Stimulated activated CD4-positive, alpha-beta T cell treated with anti-CD3 and anti-CD28 coated beads, Interleukin-4, amount 100 ng/mL, for 24 hours (primary cell): ENCODE measurements at places on chromosomes 12 and 14.
A peak's percentile ranks its signal among the peaks of the same experiment; 100 is the strongest.

- no peak for DNase-seq
Observed at GRCh38 chr12:15270591-15270990, 49.4 kb upstream of the RERG start.

DNA sequence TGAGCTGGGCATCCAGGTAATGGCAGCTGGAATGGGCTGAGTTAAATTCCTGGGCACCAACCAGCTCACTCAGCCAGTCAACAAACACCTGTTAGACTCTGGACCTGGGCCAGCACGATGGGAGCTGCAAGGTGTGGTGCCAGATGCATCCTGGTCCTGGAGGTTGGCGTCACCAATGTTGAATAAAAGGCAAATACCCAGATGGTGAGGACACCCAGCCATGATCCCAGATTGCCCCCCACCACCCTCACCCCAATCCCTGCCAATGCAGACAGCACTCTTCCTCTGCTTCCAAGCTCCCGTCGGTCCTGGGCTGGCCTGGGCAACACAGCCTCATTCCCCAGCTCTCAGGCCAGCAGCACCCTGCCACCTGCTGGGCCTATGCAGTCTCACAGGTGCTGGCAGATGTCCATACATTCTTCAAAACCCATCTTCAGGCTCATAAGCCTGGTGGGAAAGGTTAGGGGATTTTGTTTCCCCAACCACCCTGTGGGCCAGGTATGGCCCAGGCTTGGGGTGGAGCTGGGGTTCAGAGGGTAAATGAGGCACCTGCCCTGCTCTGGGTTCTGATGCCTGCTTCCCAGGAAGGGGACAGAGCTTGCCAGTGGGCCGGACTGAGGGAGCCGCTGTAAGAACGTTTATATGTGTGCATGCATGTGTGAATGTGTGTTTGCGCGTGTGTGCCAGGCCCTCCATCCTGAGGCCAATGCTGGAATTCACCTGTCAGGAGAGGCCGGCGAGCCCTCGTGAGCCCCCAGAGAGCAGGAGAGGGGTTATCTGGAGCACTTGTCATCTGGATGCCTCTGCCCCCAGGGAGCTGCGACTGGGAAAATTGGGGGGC lies 58.0 kb downstream of the LGMN start:
- no peak for DNase-seq

GRCh38 chr12:117158911-117159553 lies 31.2 kb downstream of the FBXO21 start:
- no peak for DNase-seq

GRCh38 chr12:120230326-120230973 lies 29.5 kb upstream of the RPLP0 start:
- DNase-seq = no peak

- no peak for DNase-seq
Observed at GRCh38 chr12:17928708-17929366, 161.2 kb downstream of the RERGL start.

DNA sequence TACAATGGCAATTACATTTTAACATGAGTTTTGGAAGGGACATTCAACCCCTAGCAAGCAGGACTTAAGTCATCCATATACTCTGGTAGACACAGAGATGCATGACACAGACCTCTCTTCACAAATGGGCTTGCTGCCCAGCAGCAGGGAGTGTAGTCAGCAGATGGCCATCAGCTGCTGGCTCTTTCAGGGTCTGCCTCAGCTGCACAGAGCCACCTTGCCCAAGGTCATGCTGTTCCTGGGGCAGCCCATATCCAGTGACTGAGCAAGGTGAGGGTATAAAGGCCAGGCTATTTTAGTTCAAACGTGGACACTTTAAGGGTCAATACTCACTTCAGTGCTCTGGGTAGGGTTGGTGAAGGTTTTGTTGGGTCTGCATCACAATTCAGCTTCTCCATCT lies 58.3 kb upstream of the JDP2 start:
- no peak for DNase-seq

DNA sequence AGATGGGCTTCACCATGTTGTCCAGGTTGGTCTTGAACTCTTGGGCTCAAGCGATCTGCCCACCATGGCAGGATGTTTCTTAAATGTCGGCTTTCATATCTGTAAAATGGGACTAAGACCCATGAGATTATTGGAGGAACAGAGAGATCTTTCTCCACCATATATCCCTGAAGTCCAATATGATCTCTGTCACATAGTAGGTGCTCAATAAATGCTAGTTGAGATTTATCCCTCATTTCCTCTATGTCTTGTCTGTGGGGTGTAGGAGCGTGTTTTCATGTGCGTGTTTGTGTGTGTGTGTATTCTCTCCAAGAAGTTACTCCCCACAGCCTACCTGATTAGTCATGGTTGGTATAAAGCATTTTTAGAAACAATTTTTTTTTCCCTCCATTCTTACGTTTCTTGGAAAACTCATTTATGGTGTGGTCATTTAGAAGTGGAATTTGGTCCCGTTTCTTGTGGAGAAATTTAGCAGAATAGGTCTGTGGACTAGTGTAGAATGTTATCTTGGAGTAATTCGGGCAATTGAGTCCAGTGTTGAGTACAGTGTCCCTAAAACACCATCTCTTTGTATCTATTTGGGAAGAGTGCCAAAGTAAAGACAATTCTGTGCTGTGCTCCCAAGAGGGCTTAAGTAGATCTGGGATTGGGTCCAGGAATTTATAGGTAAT lies 4.3 kb downstream of the STRAP start:
- DNase-seq = no peak

- DNase-seq = no peak
Observed at GRCh38 chr12:105721891-105722290, 391.4 kb downstream of the C12orf75 start.

DNA sequence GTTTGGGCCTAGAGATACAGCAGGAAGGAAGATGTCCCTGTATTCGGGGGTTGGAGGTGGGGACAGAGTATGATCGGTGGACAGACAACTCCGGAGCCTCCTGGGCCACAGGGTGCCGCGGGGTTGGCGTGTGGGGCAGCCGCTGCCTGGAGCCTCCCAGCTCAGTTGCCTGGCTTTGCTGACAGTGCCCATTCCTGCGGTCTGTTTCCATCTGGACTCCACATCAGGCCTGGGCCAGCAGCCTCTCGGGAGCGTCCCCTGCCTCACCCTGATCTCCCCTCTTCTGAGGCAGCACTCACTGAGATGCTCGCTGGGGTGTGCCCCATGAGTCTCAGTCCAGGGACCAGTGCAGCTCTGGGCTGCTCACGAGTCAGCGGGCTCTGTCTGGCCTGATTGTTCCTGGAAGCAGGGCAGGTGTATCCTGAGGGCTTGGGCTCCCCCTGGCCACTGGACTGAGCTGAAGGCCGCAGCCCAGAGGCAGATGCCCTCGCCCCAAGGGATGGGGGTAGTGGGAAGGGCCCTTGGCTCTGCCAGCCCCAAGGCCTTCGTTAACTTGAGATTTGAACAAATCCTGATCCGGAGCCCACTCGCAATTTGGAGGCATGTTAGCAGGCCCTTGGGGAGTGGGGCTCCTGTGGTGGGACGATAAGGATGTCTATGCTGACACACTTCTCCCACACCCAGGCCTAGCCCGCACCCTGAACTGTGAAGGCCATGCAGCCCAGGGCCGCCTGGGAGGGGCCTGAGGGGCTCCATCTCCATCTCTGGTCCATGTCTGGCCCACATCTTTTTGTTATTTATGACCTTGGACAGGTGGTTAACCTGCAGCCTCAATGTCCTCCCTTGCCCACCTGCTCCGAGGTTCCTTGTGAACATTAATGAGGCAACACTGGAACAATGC lies 7.5 kb downstream of the HIP1R start:
- DNase-seq = no peak

DNA sequence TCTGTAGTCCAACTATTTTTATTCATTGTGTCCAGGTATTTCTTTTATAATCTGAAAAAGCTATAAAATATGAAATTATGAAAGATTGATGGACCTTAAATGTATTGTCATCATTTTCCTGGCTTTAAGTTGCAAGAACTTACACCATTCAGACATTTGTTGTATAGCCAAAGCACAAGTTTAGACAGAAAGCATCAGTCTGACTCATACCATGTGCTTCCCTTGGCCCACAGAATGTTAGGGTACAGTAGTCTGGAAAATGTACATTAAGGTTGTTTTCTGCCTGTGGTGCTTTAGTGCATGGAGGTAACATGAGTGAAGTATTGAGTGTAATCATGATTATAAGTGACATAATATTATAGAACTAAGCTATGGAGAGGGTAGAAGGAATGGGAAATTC lies 1002.5 kb downstream of the BCL11B start:
- no peak for DNase-seq

GRCh38 chr14:69625299-69626131 lies 14.1 kb downstream of the SUSD6 start:
- peak; percentile 81 for DNase-seq

- peak; percentile 77 for DNase-seq
Observed at GRCh38 chr12:51424662-51425539, at the start of gene SLC4A8. SLC4A8 (plus strand) TSS chr12:51424831; CDS start chr12:51424988, 157 bp downstream.

GRCh38 chr14:94119071-94119470 lies 8.5 kb downstream of the IFI27 start:
- no peak for DNase-seq

GRCh38 chr12:57515934-57516541 lies 4.3 kb downstream of the DDIT3 start:
- DNase-seq = no peak

DNA sequence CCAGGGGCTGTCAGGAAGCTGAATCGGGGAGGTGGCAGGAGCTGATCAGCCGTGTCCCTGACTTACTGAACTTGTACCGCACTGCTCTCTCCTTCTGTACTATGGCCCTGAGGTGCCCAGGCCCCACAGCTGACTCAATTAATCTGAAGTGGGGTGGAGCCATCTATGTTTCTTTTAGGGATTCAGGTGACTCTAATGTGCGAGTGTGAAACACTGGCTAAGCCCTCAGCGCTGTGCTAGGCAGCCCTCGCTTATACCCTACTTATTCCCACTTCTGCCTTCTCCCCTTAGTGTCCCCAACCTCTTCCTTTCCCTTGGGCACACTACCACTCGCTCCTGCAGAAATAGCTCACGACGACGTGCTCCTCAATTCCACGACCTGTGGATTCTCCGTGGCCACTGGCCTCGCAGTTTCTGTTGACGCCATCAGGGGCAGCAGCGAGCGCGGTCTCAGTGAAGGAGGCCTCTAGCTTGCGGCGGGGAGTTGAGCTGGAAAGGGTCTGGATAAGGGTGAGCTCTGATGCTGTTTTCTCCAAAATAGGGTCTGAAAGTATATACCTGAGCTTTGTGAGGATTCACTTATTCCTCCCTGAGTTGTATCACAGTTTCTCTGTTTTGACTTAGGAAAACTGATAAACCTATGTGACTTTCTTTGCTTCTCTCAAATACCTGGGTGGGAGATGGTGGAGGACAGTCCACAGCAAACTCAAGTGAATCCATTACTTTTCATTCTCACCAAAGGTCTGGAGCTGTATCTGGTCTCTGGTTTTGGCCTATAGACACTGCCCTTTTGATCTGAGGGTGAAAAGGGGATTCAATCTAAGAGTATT lies 167.6 kb downstream of the SLC41A2 start:
- DNase-seq = peak; percentile 46

GRCh38 chr14:45156067-45156466 lies 20.3 kb downstream of the FANCM start:
- no peak for DNase-seq

DNA sequence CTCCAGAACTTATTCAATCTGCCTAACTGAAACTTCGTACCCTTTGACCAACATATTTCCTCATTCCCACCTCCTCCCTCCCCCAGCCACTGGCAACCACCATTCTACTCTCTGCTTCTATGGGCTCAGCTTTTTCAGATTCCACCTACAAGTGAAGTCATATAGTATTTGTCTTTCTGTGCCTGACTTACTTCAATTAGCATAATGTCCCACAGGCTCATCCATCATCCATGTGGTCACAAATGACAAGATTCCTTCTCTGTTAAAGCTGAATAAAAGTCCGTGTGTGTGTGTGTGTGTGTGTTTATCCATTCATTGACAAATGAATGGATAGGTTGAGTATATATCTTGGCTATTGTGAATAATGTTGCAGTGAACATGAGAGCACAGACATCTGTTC lies 1.3 kb upstream of the C14orf39 start:
- DNase-seq = no peak

DNA sequence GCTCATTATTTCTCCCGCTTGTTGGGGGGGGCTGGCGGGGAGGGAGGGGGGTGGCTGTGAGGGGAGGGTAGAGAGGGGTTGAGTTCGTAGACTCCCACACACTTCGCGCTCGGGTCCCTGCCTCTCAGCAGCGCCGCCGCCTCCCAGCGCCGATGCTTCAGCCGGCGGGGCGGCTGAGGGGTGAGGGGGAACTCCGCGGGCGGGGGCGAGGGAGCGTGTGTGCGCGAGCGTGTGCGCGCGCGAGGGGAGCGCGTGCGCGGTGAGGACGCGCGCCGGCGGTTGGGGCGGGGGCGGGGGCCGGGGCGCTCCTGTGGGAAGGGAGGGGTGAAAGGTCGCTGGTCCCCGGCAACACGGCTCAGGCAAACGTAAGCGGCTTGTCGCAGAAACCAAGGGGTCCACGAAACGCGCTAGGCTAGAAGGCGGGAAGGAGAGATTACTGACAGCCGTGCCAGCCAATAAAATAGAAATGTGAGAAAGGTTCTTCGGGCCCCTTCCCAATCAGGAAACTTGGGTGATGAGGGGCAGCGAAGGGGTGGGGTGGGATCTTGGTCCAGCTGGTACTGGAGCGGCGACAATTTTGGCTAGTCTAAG lies 343 bp upstream of the NOVA1 start:
- DNase-seq = no peak

DNA sequence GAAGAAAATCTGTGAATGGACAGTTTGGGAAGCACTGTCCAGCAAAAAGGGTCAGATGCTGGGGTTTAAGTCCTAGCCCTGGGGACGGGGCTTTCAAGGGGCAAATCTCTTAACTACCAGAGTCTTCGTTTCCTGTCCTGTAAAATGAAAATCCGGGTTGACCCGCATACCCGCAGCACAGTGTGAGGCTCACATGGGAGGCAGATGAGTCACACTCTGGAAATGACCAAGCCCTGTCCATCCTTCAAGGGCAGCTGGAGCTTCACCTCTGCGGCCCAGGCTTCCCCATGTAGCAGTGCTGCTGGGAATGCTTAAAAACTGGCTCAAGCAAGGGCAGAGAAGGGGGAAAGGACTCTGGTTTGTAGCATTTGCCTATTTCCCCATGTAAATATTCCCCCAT lies 19.0 kb downstream of the FAM181A start:
- no peak for DNase-seq

- DNase-seq = no peak
Observed at GRCh38 chr12:116528498-116528897, 30.7 kb upstream of the MAP1LC3B2 start.

DNA sequence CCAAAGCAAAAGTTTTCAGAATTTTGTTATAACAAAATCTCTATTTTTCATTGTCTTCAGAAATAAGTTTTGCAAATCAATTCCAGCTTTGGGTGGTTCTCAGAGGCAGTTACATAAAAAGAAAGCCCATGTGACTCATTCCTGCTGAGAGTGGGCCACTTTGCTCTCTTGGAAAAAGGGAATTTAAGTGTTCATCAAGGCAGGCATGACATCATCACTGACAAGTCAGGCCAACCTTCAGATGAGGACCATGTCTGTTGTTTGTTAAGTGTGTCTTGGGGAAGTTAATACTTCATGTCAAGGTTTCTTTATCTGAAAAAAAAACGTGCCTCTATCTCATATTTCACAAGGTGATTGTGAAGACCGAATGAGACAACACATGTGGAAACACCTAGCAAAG lies 519.8 kb upstream of the TMPO start:
- no peak for DNase-seq

- no peak for DNase-seq
Observed at GRCh38 chr14:77032491-77032843, 4.0 kb upstream of the IRF2BPL start.
